ENCODE measurements at places on chromosomes 12 and 14. TPM values are rescaled to one million over a fixed set of nuclear protein-coding genes. Genes with fewer than 3 reads are reported as not detected.
A peak's percentile ranks its signal among the peaks of the same experiment; 100 is the strongest.

GRCh38 chr14:81859046-81859445 is 325.4 kb upstream of the SEL1L start:
- no peak for DNase-seq

GRCh38 chr12:57105011-57105753 is 6.0 kb downstream of the STAT6 start:
- DNase-seq, result no peak

GRCh38 chr12:31970199-31970598 is 11.0 kb downstream of the RESF1 start:
- no peak for DNase-seq

- DNase-seq, result no peak
These were observed 1.0 kb upstream of the TSSK4 start for GRCh38 chr14:24204163-24205146.

DNA sequence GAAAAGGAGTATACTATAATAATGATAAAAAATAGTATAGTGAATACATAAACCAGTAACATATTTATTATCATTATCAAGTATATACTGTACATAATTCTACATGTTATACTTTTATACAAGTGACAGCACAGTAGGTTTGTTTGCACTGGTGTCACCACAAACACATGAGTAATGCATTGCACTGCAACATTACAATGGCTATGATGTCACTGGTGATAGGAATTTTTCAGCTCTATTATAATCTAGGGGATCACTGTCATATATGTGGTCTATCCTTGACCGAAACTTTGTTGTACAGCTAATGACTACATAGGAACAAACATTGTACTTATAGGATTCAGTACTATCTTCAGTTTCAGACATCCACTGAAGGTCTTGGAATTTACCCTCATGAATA is 165.8 kb upstream of the SYT1 start:
- peak; percentile 71 for DNase-seq

GRCh38 chr12:90287585-90287984 is 578.9 kb upstream of the ATP2B1 start:
- no peak for DNase-seq

- no peak for DNase-seq
These were observed 340.5 kb downstream of the FSCB start for GRCh38 chr14:44166611-44167010.

- peak; percentile 15 for DNase-seq
These were observed 14.4 kb downstream of the ART4 start for GRCh38 chr12:14828892-14829291.

- no peak for DNase-seq
These were observed 67.5 kb downstream of the SLC41A2 start for GRCh38 chr12:104890476-104891096.

DNA sequence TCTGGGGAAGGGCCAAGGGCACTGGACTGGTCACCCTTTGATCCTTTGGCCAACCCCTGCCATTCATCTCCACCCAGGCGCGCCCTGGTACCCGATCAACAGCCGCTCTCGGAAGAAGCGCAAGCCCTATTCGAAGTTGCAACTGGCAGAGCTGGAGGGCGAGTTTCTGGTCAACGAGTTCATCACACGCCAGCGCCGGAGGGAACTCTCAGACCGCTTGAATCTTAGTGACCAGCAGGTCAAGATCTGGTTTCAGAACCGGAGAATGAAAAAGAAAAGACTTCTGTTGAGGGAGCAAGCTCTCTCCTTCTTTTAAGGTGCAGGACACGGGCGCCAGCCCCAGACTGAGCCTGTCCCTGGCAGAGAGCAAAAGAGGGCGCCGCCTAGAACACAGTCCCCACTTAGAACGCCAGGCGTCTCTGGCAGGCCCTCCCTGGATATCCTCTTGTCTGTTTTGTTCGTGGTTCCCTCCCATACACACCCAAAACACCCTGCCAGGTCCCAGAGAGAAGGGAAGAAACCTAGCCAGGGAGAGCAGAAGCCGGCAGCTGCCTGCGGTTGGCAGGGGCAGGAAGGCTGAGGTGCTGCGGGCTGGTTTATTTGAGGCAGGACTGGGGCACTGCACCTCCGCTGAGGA is 1.7 kb downstream of the HOXC12 start:
- no peak for DNase-seq

- DNase-seq, result peak; percentile 52
These were observed 14.2 kb downstream of the KMT5A start for GRCh38 chr12:123398177-123398549.

DNA sequence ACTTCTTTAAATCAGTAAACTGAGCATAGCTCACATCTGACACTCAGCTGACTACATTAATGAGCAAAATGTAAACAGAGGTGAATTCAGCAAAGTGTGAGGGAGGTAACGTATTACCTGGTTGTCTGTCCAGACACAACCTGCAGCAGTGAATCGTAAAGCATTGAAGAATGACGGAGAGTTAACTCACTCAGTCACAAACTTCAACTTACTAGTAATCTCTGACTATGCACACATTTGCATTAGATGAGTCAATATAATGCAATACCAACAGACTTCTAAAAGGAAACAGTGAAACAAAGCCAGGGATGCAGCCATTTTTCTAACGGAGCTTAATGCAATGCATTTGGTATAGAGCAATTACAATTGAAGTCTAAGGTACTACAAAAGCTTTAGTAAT is 40.0 kb downstream of the STX2 start:
- no peak for DNase-seq

- DNase-seq, result no peak
These were observed 164.9 kb downstream of the TTC7B start for GRCh38 chr14:90651271-90651804.

GRCh38 chr14:102838501-102838900 is 61.3 kb downstream of the TRAF3 start:
- no peak for DNase-seq

The PCED1B gene
- 0.33 TPM for total RNA-seq

The SOAT2 gene
- not detected for total RNA-seq

The SYNDIG1L gene
- not detected for total RNA-seq

The ITGB7 gene
- 0.50 TPM for total RNA-seq

The EIF2S3B gene
- 1.8 TPM for total RNA-seq

The PTGER2 gene
- 30.0 TPM for total RNA-seq

The MAGOHB gene
- total RNA-seq, result 21.1 TPM

The CCDC175 gene
- total RNA-seq, result not detected

The DDX47 gene
- total RNA-seq, result 41.9 TPM

The PIWIL1 gene
- not detected for total RNA-seq

Measured in fibroblast of lung (primary cell).